ENCODE measurements at places on chromosomes 5 and 9.

DNA sequence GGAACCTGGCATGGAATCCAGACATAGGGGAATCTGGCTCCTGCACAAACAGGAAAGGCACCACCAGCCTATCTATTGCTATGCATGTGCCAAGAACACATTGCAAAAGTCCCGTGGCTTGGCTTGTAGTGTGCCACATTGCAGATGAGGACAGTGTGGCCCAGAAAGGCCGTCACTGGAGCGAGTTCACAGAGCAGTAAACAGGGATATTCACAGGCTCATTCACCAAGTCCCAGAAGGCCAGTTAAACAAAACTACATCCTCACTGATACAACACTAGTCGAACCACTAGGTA, 39.6 kb upstream of the TRIM32 start:
- DNase-seq, result no peak

DNA sequence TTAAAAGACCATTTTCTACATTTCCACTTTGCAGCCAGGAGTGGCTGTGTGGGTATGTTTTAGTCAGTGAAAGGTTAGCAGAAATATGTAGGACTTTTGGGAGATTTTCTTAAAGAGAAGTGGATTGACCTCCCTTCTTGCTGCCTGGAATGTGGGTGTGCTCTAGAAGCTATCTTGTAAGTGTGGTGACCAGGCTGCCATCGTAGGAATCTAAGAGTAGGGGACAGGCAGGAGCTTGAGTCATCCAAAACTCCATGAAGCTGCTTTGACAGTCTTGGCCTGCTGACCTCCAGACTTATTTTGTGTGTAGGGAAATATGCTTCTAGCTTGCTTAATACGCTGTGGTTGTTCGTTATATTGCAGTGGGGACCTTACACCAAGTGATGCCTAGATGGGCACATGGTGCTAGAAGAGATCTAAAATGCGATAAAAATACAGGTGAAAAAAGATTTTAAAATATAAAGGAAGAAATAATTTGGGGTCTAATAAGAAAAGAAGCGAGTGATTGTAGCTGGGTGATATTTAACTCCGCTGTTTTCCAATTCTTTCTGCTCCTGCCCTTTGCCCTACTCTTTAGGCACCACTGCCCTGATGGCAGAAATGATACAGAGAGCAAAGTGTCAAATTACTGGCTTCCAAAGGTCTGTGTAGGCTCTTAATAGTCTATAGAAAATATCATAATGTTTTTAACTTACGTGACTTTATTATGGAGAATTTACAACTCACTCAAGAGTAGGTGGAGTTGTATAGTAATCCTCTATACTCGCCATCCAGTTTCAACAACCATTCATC, 298.2 kb upstream of the ZNF608 start:
- DNase-seq, result no peak

GRCh38 chr5:95519681-95520080, 35.1 kb downstream of the SKIC3 start:
- no peak for DNase-seq

GRCh38 chr5:10293907-10294662, 13.6 kb downstream of the CMBL start:
- no peak for DNase-seq

DNA sequence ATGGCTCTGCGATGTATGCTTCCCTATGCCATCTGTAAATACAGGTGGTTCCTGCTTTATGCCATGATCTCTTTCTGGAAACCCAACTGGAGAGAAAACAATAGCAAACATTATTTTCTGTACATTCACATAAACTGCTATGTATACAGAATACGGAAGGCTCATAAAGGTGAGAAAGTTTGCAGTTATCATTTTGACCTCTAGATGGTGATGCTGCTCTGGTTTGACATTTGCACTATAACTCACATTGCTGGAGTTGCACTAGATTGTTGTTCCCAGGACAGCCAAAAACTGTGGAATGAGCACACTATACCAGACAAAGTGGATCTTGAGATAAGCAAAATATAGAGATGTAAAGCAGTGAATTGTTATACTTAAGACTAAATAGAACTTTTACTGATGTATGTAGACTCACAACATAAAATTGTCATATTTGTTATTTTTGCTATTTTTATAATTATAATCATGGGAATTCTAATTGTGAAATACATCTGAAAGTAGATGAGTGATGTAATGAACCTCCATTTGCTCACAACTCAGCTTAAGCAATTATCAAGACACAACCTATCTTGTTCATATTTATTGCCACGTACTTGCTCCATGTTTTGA, 246.5 kb downstream of the PTPRD start:
- DNase-seq, result no peak

GRCh38 chr5:79488775-79489174, 25.2 kb downstream of the HOMER1 start:
- DNase-seq, result no peak

DNA sequence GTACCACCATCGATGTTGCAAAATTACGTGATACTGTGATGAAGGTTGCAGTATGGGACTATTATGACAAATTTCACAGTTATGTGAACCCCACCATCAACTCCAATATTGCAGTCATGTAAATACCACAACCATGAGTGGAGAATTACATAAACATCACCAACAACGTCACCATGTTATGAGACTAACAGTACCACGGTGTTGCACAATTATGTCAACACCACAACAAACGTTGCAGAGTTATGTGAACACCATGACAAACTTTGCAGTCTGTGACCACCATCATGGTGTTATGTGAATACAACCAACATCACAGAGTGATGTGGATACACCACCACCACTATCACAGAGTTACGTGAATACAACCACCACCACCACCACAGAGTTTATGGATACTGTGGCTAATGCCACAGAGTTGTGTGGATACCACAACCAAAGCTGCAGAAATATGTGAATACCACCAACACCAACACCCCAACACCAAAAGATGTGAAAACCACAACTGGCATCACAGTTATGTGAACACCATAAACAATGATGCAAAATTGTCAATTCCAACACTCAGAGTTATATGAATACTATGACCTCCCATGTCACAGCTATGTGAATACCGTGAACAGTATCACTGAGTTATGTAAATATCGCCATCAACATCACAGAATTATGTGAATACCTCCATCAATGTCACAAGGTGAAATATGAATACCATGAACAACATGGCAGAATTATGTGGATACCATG, 62.4 kb downstream of the SHC3 start:
- DNase-seq, result no peak

DNA sequence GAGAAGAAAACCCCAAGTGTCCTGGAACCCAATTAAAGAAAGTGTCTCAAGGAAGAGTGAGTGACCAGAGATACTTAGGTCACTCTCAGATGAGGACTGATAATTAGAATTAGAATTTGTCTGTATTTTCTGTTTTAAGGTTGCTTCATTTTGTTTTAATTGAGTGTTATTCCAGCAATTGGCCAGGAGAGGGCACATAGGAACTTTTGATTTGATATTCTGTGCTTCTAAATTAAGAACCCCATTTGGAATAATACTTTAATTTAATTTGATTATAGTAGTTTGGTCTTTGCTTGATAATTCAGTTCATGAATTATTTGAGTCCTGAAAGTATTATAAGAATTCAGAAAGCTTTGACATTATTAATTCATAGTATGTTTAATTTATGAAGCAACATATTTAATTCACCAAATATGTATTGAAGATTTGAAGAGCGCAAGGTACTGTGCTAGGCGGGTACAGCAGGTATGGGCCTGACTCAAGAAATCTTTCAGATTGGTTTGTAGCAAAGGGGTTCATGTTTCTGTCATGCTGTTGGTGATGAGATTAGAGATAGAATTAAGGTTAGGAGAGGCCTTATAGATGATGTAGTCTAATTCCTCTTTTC, 4.9 kb downstream of the MRPL22 start:
- DNase-seq, result no peak

- DNase-seq, result no peak
These were observed 67.0 kb downstream of the HAPLN1 start for GRCh38 chr5:83653669-83654068.

DNA sequence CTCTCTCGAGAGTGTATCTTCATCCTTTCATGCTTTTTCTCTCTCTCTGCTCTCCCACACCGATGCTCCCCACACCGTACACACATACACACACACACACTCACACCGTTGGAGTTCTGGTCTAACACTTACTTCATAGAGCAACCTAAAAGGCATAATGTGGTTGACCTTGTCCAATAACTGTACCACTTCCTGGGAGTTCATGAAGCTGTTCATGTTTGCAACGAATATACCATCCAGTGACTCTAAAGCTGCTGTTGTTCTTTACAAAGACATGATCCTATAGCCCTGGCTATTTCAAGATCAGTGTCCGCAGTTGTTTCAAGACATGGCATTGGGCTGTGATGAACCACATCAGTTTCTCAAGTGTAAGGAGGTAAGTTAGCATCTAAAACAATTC, 10.0 kb downstream of the MEF2C start:
- no peak for DNase-seq

DNA sequence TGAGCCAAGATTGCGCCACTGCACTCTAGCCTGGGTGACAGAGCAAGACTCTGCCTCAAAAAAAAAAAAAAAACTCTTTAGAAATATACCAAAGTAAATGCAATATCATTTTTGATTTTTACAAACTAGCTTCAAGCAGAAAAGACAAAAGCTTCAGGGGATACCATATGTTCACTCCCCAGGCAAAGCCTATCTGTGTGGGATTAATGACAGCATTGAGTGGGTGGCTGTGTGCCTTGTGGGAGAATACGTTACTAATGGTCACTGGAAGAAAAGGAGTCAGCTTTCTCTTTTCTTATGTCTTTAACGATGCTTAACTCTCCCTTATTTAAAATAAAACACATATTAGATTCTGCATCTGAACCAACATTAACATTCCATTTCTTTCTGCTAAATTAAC, 1.9 kb downstream of the PCA3 start:
- no peak for DNase-seq

- no peak for DNase-seq
These were observed 411.7 kb upstream of the SLC24A2 start for GRCh38 chr9:20200581-20200980.

GRCh38 chr9:1875921-1876448, 139.2 kb upstream of the SMARCA2 start:
- no peak for DNase-seq
